Activated CD8-positive, alpha-beta memory T cell treated with anti-CD3 and anti-CD28 coated beads, Interleukin-2, amount 50 U/mL, for 4 hours (primary cell): ENCODE measurements at places on chromosomes 7 and 10.

- DNase-seq, result no peak
Observed at GRCh38 chr10:35089611-35090161, 455 bp downstream of the CUL2 start.

DNA sequence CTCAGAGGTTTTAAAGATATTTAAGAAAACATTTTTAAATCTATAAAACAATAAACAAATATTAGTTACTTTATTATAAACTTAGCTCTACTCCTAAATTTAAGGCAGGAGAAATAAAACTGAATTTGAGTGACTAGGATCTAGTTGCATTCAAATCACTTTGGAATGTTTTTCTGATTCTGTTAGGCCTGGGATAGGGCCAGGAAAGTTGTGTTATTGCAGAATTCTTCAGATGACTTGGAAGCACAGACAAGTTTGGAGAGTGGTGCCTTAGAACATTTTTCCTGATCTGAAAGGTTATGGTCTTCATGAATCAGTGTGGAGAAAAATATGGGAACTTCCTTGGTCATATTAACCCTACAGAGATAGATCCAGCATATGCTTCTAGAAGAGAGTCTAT is 15.6 kb upstream of the SLC25A13 start:
- DNase-seq, result no peak

- no peak for DNase-seq
Observed at GRCh38 chr10:62076891-62077290, 175.4 kb downstream of the ARID5B start.

GRCh38 chr7:35286986-35287385 is 33.1 kb upstream of the TBX20 start:
- no peak for DNase-seq

DNA sequence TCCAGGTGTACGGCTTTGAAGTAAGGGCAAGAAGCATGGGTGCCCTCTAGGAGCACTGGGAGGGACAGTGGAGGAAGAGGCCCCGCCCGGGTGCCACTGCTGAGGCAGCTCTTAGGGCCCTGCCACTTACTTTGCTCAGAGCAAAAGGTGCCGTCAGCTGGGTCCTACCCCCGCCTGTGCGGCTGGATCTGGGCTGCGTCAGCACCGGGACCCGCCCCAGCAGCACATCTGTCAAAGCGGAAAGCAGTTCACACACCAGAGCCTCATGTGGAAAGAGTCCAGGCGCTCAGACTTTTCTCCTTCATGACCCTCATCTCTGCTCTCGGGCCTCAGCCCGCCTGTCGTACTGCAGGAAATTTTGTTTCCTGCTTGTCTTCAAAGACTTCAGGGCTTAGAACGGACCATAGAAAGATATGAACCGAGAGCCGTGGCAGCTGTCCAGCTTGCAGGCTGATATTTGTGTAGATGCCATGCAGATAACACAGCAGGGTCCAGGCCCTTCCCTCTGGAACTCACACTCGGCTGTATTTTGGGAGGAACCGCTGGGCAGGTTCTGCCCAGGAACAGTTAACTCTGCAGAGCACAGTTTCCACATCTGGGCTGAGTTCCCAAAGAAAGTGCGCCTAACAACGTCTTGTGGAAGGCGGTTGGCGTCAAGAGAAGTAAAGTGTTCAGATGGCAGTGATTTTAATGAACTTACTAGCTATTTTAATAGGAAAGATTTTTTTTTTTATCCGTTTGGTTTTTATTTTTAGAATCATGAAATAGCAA is 44.3 kb upstream of the PRKAR1B start:
- DNase-seq, result no peak

DNA sequence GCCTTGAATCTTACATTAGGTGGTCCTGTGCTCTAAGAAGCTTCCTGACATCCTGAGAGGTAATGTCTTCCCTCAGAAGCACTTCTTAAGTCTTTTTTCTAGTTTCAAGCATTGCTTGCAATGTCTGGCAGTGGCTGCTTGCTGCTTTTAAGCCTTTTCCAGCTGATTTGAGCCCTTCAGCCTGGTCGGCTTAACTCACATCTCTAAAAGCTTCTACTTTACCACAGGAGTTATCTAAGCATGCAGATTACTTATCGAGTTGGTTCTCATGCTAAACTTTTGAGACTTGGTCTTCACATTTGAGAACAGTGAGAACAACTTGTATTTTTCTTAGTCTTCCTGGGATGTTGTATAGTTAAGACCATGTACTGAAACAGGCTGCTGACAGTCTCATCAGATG is 3.9 kb downstream of the LRMDA start:
- DNase-seq, result no peak

- no peak for DNase-seq
Observed at GRCh38 chr10:44993922-44994751, 6.6 kb upstream of the ZNF22 start.

DNA sequence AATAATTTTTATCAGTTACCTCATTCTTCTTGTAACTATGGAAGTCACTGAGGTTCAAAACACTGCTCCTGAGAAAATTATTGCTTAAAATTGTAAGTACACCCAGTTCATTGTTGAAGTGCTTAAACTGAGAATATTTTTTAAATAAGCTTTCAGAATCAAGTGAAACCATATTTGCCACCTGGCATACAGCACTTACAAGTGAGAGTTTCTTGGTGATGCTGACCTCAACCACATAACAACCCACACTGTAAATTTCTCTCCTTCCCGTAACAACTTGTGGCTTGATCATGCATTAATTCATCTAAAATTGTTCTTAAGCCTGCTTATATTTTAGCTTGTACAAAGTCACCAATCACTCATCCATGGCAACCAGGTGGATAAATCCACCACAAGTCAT is 34.0 kb downstream of the IMMP2L start:
- no peak for DNase-seq

GRCh38 chr10:74913377-74913979 is 87.1 kb downstream of the KAT6B start:
- DNase-seq, result no peak

GRCh38 chr10:125222515-125223308 is 62.3 kb upstream of the CTBP2 start:
- DNase-seq, result no peak

GRCh38 chr10:98488669-98489430 is 42.1 kb upstream of the HPS1 start:
- DNase-seq, result no peak

GRCh38 chr7:102317231-102318059 is 30.8 kb downstream of the SH2B2 start:
- DNase-seq, result no peak

DNA sequence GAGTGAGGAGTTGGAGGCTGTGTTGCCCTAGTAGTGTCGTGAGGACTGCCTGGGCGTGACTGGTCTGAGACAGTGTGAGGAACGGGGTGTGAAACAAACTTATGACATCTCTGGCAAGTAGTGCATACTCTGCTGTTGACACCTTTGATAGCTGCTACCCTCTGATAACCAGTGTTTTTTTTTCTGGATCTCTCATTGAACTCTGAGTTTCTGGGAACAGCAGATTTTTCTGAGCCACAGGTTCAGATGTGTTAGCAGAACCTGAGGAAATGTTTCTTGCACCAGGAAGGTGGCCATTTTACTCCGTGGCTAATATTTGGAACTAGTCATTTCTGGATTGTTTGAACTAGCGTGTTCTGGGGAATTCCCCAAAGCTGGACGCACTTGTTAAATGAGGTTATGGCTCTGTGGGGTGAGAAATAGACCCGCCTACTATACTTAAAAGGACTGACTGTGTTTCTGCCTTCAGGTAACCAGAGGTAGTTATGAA is 52.9 kb downstream of the AUTS2 start:
- DNase-seq, result no peak

DNA sequence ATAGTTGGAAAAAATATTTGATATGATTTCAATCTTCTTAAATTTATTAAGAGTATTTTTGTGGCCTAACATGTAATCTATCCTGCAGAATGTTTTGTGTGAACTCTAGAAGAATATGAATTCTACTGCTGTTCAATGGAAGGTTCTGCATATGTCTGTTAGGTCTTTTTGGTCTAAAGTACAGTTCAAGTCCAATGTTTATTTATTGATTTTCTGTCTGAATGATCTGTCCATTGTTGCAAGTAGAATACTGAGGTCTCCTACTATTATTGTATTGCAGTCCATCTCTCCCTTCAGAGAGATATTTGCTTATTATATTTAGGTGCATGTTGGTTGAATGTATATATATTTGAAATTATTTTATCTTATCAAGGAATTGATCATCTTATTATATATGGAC is 18.9 kb upstream of the DYNC1I1 start:
- DNase-seq, result no peak
